WTC11 (cell line): ENCODE measurements at places on chromosomes 7 and 10.

DNA sequence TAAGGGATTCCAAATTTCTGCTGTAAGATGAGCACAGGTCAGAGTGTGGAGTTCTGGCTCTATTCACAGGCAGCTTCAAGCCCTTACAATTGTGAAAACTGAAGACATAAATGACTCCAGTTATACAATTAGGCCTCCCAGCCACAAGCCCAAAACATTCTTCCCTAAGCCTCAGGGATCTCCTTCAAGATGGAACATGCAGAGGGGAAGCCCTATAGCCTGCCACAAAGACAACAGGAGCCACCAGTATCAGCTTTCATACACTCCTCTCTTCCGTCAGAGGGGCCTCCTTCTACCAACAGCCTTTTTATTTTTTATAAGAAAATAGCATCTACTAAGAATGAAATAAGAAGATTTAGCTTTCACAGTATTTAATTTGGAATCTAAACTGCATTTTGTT is 46.5 kb downstream of the DLD start:
- H3K36me3 ChIP-seq = peaks cover 24% of the 10 kb centered on the region
- peaks cover 52% of the 10 kb centered on the region for H3K4me1 ChIP-seq
- no peak for DNase-seq
- no peak overlapping the region for H3K27ac ChIP-seq

GRCh38 chr10:6916601-6917000 is 336.5 kb upstream of the PRKCQ start:
- H3K4me3 ChIP-seq = no peak overlapping the region
- peaks cover 15% of the 10 kb centered on the region for H3K4me1 ChIP-seq
- DNase-seq = no peak
- H3K36me3 ChIP-seq = peaks cover 3% of the 10 kb centered on the region; the same call in 1 of the 2 replicates
- peaks cover 4% of the 10 kb centered on the region; the same call in 1 of the 2 replicates for H3K27me3 ChIP-seq

DNA sequence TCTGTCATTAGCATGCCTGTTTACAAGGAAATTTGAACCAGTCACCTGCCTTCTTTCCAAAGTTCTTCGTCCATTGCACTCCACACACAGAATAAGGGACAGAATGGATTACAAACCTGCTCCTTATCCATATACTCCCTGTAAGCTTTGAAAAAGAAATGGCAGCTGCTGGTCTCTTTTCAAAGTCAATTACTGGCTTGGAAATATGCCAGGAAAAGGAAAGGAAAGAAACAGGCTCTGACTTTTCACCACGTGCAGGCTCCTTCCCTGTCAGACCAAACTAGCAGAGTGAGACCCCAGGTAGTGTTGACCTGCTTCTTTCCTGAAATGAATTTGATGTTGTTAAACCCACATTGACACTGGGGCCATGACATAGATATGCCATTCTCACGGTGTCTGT is 84.5 kb downstream of the LHFPL3 start:
- no peak for DNase-seq
- no peak overlapping the region for H3K27ac ChIP-seq
- no peaks in the 10 kb centered on the region for H3K36me3 ChIP-seq

GRCh38 chr10:63416376-63416775 is 49.4 kb downstream of the JMJD1C start:
- H3K4me3 ChIP-seq = no peak overlapping the region
- H3K4me1 ChIP-seq = peaks cover 34% of the 10 kb centered on the region
- DNase-seq = no peak
- H3K36me3 ChIP-seq = no peaks in the 10 kb centered on the region
- H3K27ac ChIP-seq = no peak overlapping the region

DNA sequence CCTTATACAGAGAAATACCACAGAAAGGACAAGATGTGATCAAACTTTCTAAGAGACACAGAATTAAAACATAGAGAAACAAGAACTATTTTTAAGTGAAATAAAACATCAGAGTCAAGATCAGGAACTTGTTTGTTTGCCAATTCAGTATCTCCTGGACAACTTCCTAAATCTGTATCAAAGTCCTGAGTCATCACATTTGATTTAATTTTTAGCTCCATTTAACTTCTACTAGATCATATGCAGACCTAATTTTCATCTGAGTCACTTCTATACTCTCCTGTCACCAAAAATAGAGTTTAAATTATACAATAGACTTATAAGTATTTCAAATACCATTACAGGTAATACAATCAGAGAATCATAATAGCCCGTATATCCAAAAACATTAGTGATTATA is 268.1 kb downstream of the PRKG1 start:
- H3K27ac ChIP-seq = no peak overlapping the region
- H3K27me3 ChIP-seq = no peaks in the 10 kb centered on the region
- H3K4me3 ChIP-seq = no peak overlapping the region
- peaks cover 14% of the 10 kb centered on the region for H3K4me1 ChIP-seq
- H3K36me3 ChIP-seq = peaks cover 5% of the 10 kb centered on the region; the same call in 1 of the 2 replicates
- no peak for DNase-seq

GRCh38 chr10:72567889-72568640 is 57.8 kb downstream of the MICU1 start:
- H3K27ac ChIP-seq = no peak overlapping the region
- no peak for DNase-seq
- H3K4me3 ChIP-seq = no peak overlapping the region
- H3K4me1 ChIP-seq = peaks cover 2% of the 10 kb centered on the region; the same call in 1 of the 2 replicates

GRCh38 chr7:124276005-124276622 is 243.2 kb upstream of the TMEM229A start:
- peak; percentile 68 for DNase-seq
- H3K4me3 ChIP-seq = no peak overlapping the region
- H3K27ac ChIP-seq = peak overlapping the region; percentile 24; the same call in 1 of the 2 replicates
- H3K4me1 ChIP-seq = peaks cover 13% of the 10 kb centered on the region

- no peak for DNase-seq
- H3K27ac ChIP-seq = no peak overlapping the region
- H3K4me3 ChIP-seq = no peak overlapping the region
- no peaks in the 10 kb centered on the region for H3K27me3 ChIP-seq
- H3K36me3 ChIP-seq = peaks cover 3% of the 10 kb centered on the region; the same call in 1 of the 2 replicates
- peaks cover 26% of the 10 kb centered on the region for H3K4me1 ChIP-seq
Measured at GRCh38 chr10:127977357-127978009, 70.6 kb downstream of the PTPRE start.

- H3K27me3 ChIP-seq = no peaks in the 10 kb centered on the region
- H3K4me1 ChIP-seq = peaks cover 8% of the 10 kb centered on the region; the same call in 1 of the 2 replicates
- DNase-seq = no peak
- H3K4me3 ChIP-seq = no peak overlapping the region
- peaks cover 2% of the 10 kb centered on the region; the same call in 1 of the 2 replicates for H3K36me3 ChIP-seq
- no peak overlapping the region for H3K27ac ChIP-seq
Measured at GRCh38 chr10:115335366-115335765, 242.2 kb downstream of the ATRNL1 start.

DNA sequence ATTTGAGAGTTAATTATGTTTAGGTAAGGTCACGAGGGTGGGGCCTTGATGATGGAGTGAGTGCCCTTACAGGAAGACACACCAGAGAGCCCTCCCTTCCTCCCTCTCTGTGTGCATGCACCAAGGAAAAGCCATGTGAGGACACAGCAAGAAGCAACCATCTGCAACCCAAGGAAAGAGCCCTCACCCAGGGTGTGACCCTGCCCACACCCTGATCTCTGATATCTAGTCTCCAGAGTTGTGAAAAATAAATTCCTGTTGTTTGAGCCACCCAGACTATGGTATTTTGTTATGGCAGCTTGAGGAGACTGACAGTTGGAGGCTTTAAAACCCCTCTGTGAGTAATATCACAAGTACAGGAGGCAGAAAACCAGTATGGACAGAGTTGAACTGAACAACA is 15.0 kb upstream of the MCM10 start:
- no peaks in the 10 kb centered on the region; the same call in 1 of the 2 replicates for H3K27me3 ChIP-seq
- no peak overlapping the region for H3K27ac ChIP-seq
- no peak for DNase-seq
- H3K36me3 ChIP-seq = no peaks in the 10 kb centered on the region

DNA sequence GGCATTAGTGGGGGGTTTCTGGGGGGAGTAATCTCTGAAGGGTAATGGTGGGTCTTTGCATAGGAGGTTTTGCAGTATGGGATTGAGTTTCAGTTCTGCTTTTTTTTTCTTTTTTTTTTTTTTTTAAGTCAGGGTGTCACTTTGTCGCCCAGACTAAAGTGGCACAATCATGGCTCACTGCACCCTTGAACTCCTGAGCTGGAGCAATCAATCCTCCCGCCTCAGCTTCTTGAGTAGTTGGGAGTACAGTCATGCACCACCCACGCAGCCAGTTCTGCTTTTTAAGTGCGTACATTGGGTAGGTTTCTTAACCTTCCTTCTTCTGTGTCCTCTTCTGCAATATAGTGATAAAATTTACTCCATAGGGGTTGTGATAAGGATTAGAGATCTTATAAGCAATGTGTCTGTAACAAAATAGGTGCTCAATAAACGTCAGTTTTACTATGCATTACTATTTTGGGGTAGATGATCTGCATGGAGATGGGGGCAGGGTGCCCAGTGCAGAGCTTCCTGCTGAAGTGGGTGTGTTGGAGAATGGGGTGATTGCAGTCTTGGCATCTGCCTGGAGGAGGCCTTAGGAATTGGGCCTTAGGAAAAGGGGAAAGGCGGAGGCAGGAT is 9.6 kb downstream of the KAZALD1 start:
- H3K36me3 ChIP-seq = no peaks in the 10 kb centered on the region
- DNase-seq = no peak
- peaks cover 67% of the 10 kb centered on the region for H3K27me3 ChIP-seq
- H3K4me1 ChIP-seq = peaks cover 39% of the 10 kb centered on the region
- H3K27ac ChIP-seq = no peak overlapping the region
- H3K4me3 ChIP-seq = no peak overlapping the region

- no peak overlapping the region for H3K27ac ChIP-seq
- peaks cover under 1% of the 10 kb centered on the region for H3K4me1 ChIP-seq
- no peak overlapping the region for H3K4me3 ChIP-seq
- no peak for DNase-seq
Measured at GRCh38 chr7:118298771-118299170, 74.3 kb downstream of the ANKRD7 start.
